Fibroblast of lung (primary cell): ENCODE measurements at places on chromosomes 2 and 18. TPM values are rescaled to one million over a fixed set of nuclear protein-coding genes. Genes with fewer than 3 reads are reported as not detected.
A peak's percentile ranks its signal among the peaks of the same experiment; 100 is the strongest.

DNA sequence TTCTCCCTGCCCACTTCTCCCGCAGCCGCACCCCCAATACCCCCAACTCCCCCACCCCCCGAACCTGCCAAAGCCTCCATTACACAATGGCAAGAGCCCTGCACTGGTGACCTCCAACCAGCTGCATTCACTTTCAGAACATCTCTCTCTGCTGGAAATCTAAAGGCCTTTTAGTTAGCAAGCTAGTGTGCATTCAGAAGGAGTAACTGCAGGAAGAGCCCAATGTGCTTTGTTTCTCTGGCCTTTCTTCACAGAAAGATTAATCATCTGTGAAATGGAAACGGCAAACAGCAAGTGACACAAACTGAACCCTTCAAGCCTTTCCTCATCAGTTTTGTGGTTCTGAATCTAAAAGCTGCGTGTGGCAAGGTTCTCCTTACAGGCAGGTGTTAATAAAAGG lies 124.2 kb downstream of the OLA1 start:
- no peak overlapping the region for H3K4me3 ChIP-seq
- H3K27me3 ChIP-seq: no peaks in the 10 kb centered on the region
- DNase-seq: peak; percentile 20

GRCh38 chr18:389658-390357 lies 110.7 kb downstream of the COLEC12 start:
- no peaks in the 10 kb centered on the region for H3K36me3 ChIP-seq
- H3K4me3 ChIP-seq: no peak overlapping the region
- H3K27ac ChIP-seq: no peak overlapping the region
- DNase-seq: peak; percentile 35
- H3K4me1 ChIP-seq: no peaks in the 10 kb centered on the region

DNA sequence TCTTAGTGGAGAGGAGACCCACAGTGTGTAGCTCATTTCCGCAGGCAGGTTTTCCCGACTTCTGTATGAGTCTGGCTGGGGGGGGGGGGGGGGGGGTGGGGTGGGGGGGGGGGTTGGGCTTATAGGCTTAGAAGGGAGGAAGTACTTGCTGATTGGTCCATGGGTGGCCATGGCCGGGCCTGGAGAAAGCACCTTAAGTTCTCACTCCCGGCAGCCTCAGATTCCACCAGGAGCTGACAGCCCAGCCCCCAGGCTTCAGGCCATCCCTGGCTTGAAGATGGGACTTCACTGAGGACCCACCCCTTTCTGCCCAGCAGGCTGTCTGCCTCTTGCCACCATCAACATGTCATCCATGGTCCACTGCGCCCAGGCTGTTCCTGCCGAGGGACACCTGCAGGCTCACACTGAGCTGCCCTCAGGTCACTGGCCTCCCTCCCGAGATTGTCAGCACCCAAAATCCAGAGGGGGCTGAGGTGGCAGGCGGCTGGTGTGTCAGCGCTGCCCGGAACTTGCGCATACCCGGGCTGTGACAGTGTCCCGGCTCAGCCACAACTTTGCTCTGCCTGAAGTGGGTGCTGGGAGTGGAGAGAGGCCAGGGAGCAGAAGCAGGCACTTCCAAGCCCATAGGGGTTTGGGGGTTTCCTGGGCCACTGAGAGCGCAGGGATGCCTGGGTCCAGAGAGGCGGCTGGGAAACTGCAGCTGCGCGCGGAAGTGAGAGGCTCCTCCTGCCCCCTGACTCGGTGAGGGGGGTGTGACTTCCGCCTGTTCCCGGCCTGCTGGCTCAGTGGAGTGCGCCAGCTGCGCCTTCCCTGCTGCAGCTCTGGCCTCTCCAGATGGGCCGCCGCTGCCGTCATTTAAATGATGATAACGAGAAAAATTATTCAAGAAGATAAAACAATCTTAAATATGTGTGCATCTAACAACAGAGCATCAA lies 256.1 kb downstream of the RPRM start:
- H3K27ac ChIP-seq: no peak overlapping the region
- H3K4me1 ChIP-seq: no peaks in the 10 kb centered on the region
- no peak for DNase-seq

DNA sequence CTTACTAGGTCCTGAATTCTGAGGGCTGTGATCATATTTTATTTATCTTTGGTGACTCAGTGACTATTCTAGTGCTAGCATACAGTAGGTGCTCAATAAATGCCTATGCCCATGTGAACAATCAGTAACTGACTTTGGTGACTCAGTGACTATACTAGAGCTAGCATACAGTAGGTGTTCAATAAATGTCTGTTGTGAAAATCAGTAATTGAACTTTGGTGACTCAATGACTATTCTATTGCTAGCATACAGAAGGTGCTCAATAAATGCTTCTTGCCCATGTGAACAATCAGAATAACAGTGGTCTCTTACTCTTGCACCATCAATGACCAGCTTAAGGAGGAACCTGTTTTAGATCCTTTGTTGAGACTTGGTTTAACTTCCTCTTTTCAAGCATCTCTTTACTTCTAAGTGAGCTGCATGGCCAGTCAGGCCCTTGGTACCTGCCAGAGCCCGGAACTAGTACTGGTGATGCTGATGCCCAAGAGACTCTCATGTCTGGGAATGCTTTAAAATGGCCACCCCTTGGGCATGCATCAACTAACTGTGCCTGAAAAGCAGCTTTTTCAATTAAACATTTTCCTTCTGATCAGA lies 214.9 kb upstream of the SPRED2 start:
- H3K27ac ChIP-seq: no peak overlapping the region
- no peak overlapping the region for H3K4me3 ChIP-seq
- no peaks in the 10 kb centered on the region for H3K27me3 ChIP-seq
- H3K36me3 ChIP-seq: no peaks in the 10 kb centered on the region
- no peak for DNase-seq

DNA sequence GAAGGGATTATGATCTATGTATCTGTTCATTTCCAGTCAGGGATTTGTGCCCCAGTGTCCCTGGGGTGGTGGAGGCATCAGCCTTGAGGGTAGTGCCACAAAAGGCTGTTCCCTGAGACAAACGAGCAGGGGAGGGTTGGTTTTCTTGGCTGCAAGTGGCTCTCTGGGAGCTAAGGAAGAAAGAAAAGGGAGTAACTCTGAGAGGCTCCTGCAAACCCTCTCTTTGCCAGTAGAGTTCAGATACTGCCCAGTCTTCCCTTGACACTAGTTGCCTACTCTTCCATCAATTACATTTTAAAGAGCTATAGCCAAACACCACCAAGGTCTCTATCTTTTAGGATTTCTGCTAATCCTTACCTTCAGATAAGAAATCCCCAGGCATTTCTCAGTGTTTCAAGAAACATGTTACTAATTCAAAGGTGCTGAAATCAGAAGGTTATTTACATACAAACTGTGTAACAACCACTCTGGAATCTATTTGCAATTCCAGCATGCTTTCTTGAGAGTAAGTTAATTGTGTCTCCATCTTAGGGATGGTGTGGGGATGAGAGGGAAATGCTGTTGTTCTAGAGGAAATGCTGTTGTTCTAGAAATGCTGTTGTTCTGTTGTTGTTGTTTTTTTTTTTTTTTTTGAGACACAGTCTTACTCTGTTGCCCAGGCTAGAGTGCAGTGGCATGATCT lies 18.7 kb upstream of the KCTD1 start:
- no peaks in the 10 kb centered on the region for H3K36me3 ChIP-seq
- no peak overlapping the region for H3K27ac ChIP-seq
- H3K27me3 ChIP-seq: no peaks in the 10 kb centered on the region
- H3K4me3 ChIP-seq: no peak overlapping the region

DNA sequence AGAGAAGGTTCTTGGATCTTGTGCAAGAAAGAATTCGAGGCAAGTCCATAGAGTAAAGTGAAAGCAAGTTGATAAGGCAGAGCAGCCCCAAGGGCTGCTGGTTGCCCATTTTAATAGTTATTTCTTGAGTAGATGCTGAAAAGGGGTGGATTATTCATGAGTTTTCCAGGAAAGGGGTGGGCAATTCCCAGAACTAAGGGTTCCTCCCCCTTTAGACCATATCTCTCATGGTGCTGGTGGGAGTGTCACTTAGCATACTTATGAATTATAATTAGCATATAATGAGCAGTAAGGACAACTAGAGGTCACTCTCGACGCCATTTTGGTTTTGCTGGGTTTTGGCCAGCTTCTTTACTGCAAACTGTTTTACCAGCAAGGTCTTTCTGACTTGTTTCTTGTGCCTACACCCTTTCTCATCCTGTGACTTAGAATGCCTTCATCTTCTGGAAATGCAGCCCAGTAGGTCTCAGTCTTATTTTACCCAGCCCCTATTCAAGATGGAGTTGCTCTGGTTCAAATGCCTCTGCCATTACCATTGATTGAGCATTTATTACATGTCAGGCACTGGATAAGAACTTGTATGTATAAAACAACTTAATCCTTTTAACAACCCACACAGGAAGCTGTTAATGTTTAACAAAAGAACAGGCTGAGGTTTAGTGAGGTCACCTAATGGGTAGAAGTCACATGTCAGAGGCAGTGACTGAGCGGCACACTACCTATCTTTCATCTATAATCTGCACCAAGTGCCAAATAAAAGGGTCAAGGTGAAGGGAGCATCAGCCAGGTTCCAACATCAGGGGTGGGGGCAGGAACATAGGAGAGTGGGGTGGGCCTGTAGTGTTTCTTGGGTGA lies 250.9 kb downstream of the ICOS start:
- H3K27ac ChIP-seq: no peak overlapping the region
- H3K36me3 ChIP-seq: no peaks in the 10 kb centered on the region
- no peaks in the 10 kb centered on the region for H3K27me3 ChIP-seq
- H3K4me3 ChIP-seq: no peak overlapping the region
- no peaks in the 10 kb centered on the region for H3K4me1 ChIP-seq
- no peak for DNase-seq

GRCh38 chr2:203880557-203881125 lies 13.1 kb downstream of the CTLA4 start:
- DNase-seq: no peak
- no peak overlapping the region for H3K27ac ChIP-seq
- H3K27me3 ChIP-seq: peaks cover 17% of the 10 kb centered on the region
- H3K36me3 ChIP-seq: no peaks in the 10 kb centered on the region
- no peak overlapping the region for H3K4me3 ChIP-seq

DNA sequence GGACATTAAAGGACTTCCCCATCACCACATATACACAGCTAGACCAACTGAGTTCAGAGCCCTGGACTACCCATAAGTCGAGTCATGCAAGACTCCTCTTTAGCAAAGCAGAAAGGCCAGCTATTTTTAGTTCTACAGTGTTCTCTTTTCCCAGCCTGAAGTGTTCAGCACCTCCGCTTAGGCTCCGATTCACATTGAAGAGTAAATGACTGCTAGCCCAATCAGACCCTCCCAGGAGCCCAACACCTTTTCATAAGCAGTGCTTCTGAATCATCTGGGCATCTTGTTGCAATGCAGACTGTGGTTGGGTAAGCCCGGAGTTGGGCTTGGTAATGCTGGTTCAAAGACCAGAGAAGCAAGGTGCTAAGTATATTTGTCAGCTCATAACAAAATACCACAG lies 138.6 kb upstream of the MSH6 start:
- H3K4me3 ChIP-seq: no peak overlapping the region
- no peak for DNase-seq
- H3K4me1 ChIP-seq: no peaks in the 10 kb centered on the region
- H3K36me3 ChIP-seq: no peaks in the 10 kb centered on the region
- no peak overlapping the region for H3K27ac ChIP-seq

DNA sequence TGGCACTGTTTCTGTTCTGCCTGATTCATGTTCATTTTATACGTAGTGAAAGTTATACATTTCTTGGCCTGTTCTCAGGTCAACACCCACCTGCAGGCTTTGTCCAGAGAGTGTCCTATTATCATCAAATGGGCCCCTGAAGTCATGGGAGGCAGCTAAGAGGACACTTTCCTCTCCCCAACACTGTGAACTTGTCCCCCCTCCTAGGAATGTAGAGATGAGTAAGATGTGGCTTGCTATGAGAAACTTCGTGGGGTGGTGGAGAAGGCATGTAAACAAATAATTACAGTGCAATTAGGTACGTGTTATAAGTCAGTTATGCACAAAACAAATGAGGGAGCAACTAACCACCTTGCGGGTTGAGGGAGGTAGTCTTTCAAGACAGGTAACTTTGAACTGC lies 57.9 kb downstream of the COL4A3 start:
- H3K4me1 ChIP-seq: no peaks in the 10 kb centered on the region
- H3K4me3 ChIP-seq: no peak overlapping the region
- no peaks in the 10 kb centered on the region for H3K36me3 ChIP-seq
- no peak for DNase-seq
- H3K27me3 ChIP-seq: no peaks in the 10 kb centered on the region
- no peak overlapping the region for H3K27ac ChIP-seq

DNA sequence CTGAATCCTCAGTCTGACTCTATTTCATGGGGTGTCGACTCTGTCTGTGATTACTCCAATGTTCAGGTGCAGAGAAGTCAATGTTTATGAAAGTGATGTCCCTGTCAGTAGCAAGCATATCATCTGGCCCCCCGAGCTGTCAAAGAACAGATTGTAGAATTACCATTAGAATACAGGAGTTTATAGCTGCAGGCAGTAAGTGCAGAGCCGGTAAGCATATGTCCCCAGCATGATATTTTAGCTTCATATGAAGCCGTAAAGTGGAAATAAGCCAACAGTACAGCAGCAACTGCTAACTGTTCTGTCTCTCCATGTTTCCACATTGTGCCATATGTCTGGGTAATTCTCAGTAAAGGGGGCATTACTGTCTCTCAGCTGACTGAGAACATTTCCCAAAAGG lies 541.8 kb downstream of the SOX11 start:
- DNase-seq: no peak
- H3K4me3 ChIP-seq: no peak overlapping the region
- H3K27me3 ChIP-seq: no peaks in the 10 kb centered on the region
- no peak overlapping the region for H3K27ac ChIP-seq
- H3K36me3 ChIP-seq: no peaks in the 10 kb centered on the region

- H3K4me1 ChIP-seq: no peaks in the 10 kb centered on the region
- no peaks in the 10 kb centered on the region for H3K27me3 ChIP-seq
- no peak overlapping the region for H3K27ac ChIP-seq
- H3K4me3 ChIP-seq: no peak overlapping the region
- H3K36me3 ChIP-seq: no peaks in the 10 kb centered on the region
- DNase-seq: no peak
Observed at GRCh38 chr18:51083398-51083797, 53.4 kb downstream of the SMAD4 start.

DNA sequence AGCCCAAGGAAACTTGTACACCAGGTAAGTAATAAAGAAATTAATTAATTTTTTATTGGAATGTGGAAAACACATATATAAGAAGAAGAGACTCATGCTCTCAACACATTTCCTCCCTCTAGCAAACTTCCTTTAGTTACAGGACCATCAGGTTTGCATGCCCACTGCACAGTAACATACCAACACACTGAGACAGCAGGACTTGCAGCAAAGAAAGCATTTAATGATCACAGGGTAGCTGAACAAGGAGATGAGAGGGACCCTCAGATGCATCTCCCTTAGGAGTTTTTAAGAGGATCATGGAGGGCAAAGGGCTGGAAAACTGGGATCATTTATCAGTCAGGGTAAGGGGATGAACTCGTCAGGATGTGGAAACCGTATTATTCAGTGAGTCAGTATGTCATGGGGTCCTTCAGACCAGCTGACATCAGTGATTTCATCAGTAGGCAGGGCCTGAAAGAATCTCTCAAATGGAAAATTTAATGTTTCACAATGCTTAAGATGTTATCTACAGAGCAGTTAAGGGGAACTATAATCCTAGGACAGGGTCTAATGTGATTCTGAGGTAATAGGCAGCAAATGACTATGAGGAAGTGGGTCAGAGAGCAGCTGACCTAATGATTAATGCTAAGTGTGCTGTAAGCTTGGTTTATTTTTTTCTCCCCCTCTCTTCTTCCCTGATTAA lies 193.8 kb upstream of the RND3 start:
- no peaks in the 10 kb centered on the region for H3K36me3 ChIP-seq
- H3K4me1 ChIP-seq: peaks cover 14% of the 10 kb centered on the region
- peak; percentile 97 for DNase-seq
- no peaks in the 10 kb centered on the region for H3K27me3 ChIP-seq
- peak overlapping the region; percentile 88 for H3K27ac ChIP-seq

The AGAP1 gene
- 7.7 and 10.6 TPM in 2 replicates for total RNA-seq

The EMX1 gene
- not detected in 2 replicates for total RNA-seq

The RBM44 gene
- 0.17 and 0.26 TPM in 2 replicates for total RNA-seq

The AOX1 gene
- total RNA-seq: 65.1 and 81.4 TPM in 2 replicates

The GPR75 gene
- 0.77 and 1.8 TPM in 2 replicates for total RNA-seq

The FHOD3 gene
- 3.1 and 28.2 TPM in 2 replicates for total RNA-seq

The UGT1A8 gene
- not detected in 2 replicates for total RNA-seq
